Cerebellar cortex (tissue), 1 donor: ENCODE measurements at places on chromosomes 7 and 10.

- no peak for DNase-seq
Measured at GRCh38 chr10:27504808-27505460, 830 bp downstream of the RAB18 start.

GRCh38 chr7:84336303-84336702 lies 141.7 kb upstream of the SEMA3A start:
- no peak for DNase-seq

DNA sequence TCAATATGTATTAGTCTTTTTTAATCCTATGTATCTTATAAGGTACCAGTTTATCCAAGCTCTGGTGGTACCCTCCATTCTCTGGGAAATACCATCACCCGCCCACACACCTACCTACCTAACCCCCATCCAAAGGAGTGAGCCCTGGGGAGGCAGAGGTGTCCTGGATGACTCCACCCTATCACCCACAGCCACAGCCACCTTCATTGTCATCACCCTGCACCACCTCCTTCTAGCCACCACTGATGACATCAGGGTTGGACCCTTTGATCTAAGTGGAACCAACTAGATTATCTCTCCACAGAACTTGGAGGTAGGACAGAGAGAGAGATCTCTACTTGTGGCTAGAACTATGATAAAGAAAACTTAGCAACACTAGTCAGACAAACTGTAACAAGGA lies 259.4 kb downstream of the PARD3 start:
- no peak for DNase-seq

- no peak for DNase-seq
Measured at GRCh38 chr10:68296843-68297663, 34.8 kb upstream of the HNRNPH3 start.

DNA sequence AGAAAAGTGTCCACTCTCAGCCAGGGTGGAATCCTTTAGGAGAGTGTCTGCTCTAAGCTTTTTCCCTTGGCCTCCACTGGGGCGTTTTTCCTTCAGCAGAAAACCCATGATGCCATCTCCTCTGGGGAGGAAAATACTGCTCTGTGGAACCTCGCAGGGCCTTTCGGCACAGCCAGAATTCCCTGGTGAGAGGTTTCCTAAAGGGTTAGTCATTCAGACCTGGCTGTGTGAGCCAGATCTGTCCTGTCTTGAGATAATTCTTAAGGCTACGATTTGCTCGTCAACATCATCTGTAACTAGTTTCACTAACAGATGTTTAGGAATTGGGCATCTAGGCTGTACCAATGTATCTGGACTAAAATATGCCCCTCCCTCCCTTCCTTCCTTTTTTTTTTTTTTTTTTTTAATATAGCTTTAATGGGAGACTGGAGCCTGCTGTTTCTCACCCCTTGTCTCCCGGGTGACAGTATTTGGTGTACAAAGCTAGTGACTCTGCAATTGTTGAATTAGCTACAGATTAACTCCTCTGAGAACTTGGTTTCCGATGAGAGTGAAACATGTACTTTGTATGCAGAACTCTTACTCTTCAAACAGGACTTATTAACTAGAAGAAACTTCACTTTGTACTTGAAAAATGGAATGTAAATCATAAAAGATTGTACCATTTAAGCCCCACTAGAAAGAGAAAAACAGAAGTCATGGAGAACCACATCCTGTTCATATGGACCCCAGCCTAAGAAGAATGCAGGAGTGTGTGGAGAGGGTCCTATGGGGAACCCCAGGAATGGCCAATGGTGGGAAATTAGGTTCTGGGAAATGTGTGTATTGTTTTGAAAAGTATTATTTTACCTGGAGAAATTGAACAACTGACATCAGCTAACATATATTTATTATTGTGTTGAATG lies 230.9 kb downstream of the CAMK1D start:
- DNase-seq, result no peak

GRCh38 chr10:127916826-127917225 lies 9.9 kb downstream of the PTPRE start:
- no peak for DNase-seq

DNA sequence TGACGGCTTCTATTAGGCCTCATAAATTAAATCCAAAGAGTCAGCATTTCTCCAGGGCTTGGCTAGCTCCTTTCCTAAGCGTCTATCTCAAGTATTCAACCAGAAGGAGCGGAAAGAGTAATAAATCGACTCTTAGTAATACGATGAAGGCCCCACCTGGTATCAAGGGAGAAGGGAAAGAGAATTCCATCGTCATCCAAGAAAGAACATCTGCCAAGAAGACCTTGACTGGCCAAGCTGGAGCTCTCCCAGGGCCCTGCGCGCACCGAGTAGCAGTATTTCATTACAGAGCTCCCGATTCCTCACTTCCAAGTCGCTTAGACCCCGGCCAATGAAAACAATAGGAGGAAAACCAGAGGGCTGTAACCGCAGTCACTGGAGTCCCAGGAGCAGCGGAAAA lies 178.0 kb upstream of the FRMD4A start:
- DNase-seq, result no peak

- DNase-seq, result no peak
Measured at GRCh38 chr10:123897146-123897545, 5.5 kb upstream of the CPXM2 start.

DNA sequence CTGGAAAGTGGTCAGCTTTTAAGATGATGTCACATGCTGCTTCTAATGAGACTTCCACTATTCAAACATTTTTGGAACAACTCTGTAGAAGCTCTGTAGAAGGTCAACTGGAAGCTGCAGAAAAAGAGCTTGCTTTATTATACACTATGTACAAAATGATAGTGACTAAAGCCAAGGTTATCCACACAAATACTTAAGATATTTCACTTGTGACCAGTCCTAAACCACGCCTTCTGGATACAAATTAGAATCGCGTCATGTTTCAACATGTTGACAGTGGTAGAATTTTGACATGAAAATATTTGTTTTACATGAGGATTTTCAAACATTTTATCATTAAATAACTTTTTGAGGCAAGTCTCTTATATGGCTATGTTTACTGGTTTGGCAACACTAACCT lies 499.6 kb upstream of the PHF14 start:
- no peak for DNase-seq

GRCh38 chr10:110848106-110848505 lies 23.6 kb upstream of the PDCD4 start:
- DNase-seq, result no peak

DNA sequence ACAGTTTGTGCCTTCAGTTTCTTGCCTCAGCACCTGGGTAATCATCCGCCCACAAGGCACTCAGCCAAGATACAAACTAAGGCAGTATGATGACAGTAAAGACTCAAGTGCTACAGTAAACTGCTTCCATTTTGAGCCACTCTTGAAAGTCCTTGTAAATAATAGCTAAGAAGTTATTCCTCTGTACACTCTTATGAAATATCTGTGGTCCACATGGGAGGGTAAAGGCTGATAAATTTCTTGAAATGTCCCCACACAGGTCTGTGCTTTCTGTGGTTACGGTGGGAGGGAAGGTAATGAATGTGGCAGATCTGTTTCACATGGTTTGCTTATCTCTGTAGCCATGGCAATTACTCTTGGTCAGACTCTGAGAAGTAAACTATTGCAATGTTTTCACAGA lies 551.0 kb upstream of the ZWINT start:
- no peak for DNase-seq

GRCh38 chr10:13564576-13564975 lies 22.2 kb upstream of the PRPF18 start:
- no peak for DNase-seq

DNA sequence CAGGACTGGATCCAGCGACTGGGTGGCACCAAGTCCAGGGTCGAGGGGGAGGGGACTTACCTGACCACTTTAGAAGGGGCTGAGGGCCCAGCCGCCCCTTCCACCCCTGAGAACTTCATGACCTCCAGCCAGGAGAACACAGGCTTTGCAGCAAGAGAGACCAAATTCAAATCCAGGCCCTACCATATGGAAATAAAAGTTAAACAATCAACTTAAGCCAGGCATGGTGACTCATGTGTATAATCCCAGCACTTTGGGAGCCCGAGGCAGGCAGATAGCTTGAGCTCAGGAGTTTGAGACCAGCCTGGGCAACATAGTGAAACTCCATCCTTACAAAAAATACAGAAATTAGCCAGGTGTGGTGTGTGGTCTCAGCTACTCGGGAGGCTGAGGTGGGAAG lies 61.9 kb downstream of the COL13A1 start:
- no peak for DNase-seq

DNA sequence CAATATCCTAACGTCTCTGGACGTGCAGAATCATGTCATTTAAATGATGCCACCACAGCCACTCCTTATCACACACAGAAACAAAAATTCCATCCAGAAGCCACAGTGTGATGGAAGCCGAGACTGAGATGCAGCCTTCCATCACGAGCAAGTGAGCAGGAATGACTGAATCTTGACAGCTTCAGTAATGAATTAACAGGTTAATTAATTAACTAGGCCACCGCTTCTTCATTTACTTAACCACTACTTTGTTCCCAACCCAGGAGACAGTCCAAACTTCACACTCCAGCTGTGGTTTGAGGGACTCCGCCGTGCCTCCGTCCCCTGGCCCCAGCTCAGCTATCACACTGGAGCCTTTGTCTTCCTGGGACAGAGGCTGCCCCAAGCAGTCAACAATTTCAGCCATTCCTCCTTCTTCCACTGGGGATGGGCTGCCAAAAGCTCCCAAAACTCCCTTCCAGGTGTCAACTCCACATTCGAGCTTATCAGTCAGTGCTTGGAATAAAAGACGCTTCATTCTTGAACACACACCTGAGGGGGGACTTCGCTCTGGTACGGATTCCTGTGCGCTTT lies 65.9 kb downstream of the FGFR2 start:
- no peak for DNase-seq

- DNase-seq, result no peak
Measured at GRCh38 chr10:89257581-89257980, 6.0 kb upstream of the LIPA start.

DNA sequence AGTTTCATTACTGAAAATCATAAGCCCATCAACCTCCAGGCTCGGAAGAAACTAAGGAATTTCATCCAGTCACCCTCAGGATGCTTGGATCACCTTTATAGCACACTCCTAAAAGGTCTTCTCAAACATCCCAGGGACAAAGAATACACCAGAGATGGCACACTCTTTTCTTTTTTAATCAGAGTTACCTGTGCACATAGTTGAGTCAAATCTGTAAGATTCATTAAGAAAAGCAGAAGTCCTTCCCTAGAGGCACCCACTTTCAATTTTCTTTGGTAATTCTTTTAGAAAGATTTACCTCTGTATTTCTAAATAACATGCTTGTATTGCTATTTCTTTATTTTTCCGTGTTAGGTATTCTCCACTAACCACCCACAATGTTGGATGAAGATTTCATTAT lies 50.6 kb upstream of the IL6 start:
- no peak for DNase-seq
